ENCODE measurements at places on chromosomes 5 and 9.

DNA sequence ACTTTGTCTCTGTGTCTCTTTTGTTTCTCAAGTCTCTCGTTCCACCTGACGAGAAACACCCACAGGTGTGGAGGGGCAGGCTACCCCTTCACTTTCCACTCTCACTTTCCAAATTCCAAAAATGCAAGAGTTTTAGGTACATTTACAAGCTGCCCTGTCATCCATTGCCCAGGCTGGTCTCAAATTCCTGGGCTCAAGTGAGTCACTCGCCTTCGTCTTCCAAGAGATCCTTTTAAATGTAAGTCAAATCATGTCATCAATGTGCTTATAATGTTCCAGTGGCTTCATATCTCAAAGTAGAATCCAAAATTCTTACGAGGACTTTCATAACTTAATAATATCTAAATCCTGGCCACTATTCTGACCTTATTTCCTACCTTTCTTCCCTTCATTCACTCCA is 20.4 kb upstream of the UGCG start:
- DNase-seq, result no peak

- no peak for DNase-seq
Measured at GRCh38 chr9:1098551-1098950, 48.4 kb downstream of the DMRT2 start.

GRCh38 chr9:6433410-6433809 is 20.4 kb downstream of the UHRF2 start:
- DNase-seq, result no peak

DNA sequence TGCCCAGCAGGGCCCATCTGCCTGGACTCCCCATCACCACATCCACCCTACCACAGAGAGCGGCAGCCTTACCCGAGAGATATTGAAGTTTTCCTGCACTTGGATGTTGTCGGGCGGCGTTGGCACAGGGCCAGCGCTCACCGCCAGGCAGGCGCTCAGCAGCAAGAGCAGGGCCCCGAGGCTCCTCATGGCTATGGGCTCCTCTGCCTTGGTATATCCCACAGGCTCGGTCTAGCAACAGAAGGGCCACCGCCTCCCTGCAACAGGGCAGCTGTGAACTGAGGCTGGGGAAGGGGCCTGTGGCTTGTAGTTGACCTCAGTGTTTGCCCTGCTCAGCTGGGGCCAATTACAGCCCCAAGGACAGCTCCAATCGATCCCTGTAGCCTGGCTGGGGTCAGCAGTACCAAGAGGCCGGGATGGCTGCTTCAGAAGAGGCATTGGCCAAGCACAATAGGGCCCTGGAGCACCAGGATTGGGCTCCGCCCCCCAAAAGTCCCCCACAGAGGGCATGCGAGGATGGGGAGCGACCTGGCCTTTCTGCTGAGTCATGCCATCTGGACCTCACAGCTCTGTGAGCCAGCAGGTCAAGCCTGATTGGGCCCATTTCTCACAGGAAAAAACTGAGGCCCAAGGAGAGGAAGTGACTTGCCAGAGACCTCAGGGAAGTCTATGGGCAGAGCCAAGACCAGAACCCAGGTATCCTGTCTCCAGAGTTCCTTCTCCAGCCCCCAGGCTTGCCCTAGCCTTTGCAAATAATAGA is at the start of gene AMBP:
TSS of gene AMBP (minus strand) at position 280 of the 760 bp plus-strand sequence. CDS start at position 189, 91 bp downstream.
- DNase-seq, result no peak

GRCh38 chr9:113177251-113177650 is 26.4 kb downstream of the SLC31A2 start:
- DNase-seq, result no peak

GRCh38 chr9:91966503-91966902 is 16.5 kb upstream of the ROR2 start:
- no peak for DNase-seq

GRCh38 chr5:178201927-178202235 is 2.5 kb upstream of the HNRNPAB start:
- peak; percentile 42 for DNase-seq

GRCh38 chr5:96566833-96567587 is 95.2 kb upstream of the CAST start:
- DNase-seq, result no peak

GRCh38 chr5:169770109-169770508 is 133.0 kb downstream of the DOCK2 start:
- DNase-seq, result no peak

DNA sequence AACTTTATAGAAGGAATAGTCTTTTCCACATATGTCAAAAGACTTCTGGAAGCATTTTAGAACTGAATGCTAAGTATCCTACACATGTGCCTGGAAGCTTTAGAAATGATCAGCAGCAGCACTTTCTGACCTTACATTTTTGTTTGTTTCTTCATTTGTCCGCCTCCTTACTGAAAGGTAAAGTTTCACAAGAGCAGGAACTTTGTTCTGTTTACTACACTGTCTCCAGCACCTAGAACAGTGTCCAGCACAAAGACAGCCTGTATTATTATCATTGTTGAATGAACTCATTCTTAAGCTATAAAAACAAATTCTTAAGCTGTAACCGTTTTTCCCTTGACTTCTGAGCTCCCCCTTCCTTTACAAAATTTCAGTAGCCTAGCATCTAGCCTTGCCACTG is 14.8 kb downstream of the PIP5K1B start:
- DNase-seq, result no peak
